GOT3 (cell line): ENCODE measurements at places on chromosomes 11 and 22.

- no peak for DNase-seq
Observed at GRCh38 chr11:59000003-59000402, 60.7 kb downstream of the GLYATL1 start.

DNA sequence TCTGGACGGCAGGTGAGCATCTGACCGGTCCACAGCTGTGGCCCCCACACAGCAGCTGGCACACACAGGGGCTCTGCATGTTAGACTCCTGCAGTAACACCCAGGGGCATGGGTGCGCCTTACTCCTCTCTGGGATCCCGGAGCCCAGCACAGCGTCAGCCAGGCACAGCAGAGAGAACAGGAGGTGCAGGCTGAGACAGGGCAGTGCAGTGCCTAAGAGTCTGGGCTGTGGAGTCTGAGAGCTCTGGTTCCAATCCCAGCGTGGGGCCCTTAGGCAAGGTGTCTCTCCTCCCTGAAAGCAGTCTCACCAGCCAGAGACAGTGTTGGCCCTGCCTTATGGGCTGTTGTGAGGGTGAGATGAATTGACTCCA lies 2.3 kb downstream of the NUDT8 start:
- no peak for DNase-seq

DNA sequence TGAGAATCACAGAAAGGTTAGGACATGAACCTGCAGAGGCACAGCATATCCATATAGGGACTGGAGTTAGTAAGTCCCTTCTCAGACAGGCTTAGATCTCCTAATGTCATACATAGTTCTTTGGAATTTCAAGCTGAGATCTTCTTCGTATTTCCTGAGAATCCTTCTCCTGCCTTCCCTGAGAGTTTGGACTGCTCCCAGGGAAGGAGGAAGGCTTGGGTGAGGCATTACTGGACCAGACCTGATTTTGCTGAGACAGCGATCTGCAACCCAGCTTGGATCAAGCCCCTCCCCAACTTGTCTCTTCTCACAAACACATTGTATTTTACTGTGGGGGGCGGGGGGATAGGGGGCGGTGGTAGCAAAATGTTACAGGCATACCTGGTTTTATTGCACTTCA lies 108.5 kb downstream of the TSPAN18 start:
- no peak for DNase-seq

GRCh38 chr22:33776491-33776890 lies 143.8 kb downstream of the LARGE1 start:
- DNase-seq = no peak

- no peak for DNase-seq
Observed at GRCh38 chr11:38038777-38039176, 1440.7 kb upstream of the RAG2 start.
